Spleen (tissue), 13 donors: ENCODE measurements at places on chromosomes 6 and 20. TPM values are rescaled to one million over a fixed set of nuclear protein-coding genes. Genes with fewer than 3 reads are reported as not detected.

- no peak for DNase-seq
Observed at GRCh38 chr6:43495409-43495941, 14.7 kb downstream of the LRRC73 start.

GRCh38 chr6:27836141-27836782 is 75.9 kb downstream of the OR2B2 start:
- DNase-seq, result no peak

DNA sequence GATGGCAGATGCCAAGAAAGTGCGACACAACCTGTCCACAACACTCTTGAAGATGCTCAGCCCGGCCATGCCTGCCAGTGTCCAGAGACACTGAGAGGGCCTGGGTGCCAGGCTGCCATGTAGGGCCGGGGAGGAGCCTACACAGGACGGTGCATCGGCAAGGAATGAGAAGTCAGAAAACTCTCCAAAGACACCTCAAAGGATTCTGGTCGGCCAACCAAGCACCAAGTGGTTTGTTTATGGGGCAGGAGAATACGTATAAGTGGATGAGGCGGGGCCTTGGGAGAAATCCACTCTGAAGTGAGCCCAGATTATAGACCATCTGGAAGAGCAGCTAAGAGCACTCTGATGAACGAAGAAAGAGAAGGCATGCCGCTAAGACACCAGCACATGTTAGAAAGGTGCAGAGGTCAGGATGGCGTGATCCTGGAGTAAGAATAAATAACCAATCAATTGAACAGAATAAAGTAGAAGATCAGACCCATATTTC is 120.7 kb upstream of the FOXQ1 start:
- DNase-seq, result no peak

- DNase-seq, result no peak
Observed at GRCh38 chr6:158219228-158219627, 51.1 kb downstream of the GTF2H5 start.

DNA sequence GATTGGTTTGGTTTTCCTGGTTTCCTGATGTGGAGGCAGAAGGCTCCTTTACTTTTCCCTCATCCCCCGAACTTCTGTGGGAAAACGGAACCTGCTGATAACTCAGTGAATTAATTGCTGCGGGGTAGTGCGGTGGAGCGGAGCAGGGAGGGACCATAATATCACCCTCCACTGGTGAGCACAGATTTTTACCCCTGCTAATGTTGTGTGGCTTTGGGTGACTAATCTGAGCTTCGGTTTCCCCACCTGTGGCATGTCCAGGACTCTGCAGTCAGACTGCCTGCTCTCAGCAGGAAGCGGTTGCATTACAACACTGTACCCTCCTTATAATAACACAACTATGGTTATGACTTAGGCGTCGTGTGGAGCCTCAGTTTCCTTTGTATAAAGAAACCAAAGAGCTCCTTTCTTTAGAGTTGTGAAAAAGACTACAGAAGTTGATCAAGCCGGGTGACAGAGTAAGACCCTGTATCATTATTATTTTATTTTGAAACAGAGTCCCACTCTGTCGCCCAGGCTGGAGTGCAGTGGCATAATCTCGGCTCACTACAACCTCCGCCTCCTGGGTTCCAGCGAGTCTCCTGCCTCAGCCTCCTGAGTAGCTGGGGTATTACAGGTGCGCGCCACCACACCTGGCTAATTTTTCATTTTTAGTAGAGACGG is 2.2 kb upstream of the ID1 start:
- no peak for DNase-seq

Gene POU5F1
- polyA plus RNA-seq, result 2.7 TPM

Gene MROH8
- polyA plus RNA-seq, result 2.3 TPM
